ENCODE measurements at places on chromosomes 6 and 20.
A peak's percentile ranks its signal among the peaks of the same experiment; 100 is the strongest.

DNA sequence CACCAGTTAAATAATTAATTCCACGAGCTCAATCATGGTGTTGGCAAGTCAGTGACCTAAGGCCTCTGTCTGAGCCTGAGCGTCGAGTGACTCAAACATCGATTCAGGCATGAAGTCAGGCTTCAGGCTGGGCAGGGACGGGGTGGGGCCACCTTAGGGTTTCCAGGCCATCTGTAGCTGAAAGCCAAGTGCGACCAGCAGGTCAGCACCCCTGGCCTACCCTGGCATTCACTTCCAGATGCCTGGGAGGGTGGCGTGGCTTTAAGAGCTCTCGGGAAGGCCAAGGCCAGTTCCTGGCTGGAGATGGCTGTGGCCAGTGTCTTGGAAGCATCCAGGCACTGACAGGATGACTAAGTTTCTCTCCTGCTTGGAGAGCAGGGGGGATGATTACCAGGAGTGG, 113.4 kb downstream of the DACT2 start:
- DNase-seq: no peak

- no peak for DNase-seq
Observed at GRCh38 chr6:142943711-142944123, 1.3 kb downstream of the HIVEP2 start.

DNA sequence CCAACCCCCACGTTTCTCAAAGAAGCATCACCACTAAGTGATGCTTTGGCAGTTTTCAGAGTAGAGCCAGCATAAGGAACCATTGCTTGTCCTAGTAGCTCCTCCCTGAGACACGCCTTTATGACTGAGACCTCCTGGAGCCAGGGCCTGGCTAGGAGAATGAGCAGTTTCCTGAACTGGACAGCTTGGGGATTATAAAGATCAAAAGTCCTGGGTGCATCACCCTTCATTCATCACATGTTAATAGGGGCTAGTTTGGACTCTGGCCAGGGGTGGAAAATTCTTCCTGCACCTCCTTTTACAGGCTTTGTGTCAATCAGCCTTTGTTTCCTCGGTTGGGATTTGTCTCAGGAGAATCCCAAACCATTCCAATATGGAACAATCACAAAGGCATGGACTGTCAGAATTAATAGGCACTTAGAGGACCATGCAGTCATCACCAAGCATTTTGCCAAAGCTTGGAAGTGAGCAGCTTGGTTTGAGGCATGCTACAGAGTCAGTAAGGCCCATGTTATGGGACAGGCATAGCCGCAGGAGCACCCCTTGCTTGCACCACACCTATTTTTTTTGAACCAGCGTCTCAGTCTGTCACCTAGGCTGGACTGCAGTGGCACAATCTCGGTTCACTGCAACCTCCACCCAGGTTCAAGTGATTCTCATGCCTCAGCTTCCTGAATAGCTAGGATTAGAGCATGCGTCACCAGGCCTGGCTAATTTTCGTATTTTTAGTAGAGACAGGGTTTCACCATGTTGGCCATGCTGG, 64.9 kb upstream of the TGM3 start:
- no peak for DNase-seq

GRCh38 chr20:62201173-62202082, 18.6 kb downstream of the MTG2 start:
- no peak for DNase-seq

DNA sequence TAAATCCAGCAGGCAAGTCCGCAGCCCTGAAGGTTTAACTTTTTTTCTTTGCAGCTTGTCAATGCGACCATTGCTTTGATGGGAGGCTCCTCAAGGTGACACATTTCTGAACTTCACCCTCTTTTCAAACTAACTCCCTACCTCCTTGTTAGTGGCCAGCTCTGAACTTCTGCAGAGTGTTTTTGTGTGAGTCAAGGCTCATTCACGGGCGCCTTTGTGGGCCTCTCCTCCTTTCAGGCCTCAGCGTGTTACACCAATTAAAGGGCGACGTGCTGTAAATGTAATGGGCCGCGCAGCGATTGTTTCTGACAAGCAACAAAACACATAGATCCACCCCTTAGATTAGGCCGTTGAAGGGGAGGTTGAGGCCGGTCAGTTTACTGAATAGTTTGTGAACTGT, 45.5 kb upstream of the NR2E1 start:
- DNase-seq: no peak

DNA sequence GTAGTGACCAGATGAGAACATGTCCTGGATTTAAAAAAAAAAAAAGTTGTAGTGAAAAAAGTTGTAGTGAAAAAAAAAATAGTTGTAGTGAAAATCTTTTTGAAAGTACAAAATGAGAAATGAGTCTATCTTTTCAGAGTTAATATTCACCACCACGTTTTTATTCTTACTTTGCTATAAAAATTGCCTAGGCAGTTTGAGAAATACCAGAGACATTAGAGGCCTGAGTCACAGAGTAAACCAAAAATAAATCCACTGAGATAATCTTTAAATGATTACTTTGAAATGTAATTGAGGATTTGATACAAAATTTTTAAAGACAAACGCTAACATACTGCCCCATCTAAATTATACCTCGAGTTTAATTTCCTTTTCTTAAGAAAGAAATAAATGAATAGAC, 101.2 kb upstream of the TIAM2 start:
- no peak for DNase-seq

DNA sequence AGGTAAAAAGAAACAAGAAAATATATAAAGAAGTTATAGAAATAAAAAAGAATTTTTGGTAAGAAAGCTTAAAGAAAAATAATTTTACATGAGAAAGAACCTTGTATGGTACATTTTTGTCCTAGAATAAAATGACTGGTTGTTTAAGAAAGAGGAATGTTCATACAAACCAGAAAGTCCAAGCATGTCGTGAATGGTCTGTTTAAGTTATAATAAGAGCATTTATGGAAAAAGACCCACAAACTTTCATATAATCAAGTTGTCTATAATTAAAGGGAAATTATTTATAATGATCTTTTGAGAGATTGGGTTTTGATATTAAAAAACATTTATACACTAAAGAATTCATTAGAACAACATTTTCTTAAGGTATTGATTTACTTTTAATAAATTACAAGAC, 27.8 kb upstream of the FAM110A start:
- no peak for DNase-seq

- DNase-seq: no peak
Observed at GRCh38 chr6:46273911-46274310, 103.1 kb upstream of the ENPP5 start.

GRCh38 chr6:167746975-167747374, 79.7 kb upstream of the AFDN start:
- no peak for DNase-seq

- no peak for DNase-seq
Observed at GRCh38 chr6:154510144-154510905, at the start of gene CNKSR3. Gene CNKSR3, minus strand, starts transcription at chr6:154510685. Its CDS starts 571 bp downstream, at chr6:154510114.

DNA sequence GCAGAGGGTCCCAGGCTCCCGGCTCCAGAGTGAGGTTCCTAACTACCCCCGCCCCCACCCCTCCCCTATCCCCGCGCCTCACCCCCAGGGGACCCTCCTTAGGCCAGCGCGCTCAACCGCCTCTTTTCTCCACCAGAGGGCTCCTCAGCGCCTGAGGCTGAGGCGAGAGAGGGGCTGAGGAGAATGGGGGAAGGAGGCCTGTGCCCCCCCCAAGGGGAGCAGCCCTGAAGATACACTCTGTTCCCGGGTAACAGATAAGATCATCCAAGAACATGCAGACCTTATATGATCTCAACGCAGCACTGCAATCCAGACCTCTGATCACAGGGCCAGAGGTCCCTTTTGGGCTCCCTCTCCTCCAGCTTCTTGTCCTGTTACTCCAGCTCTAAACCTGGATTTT, 43.3 kb upstream of the MRPS10 start:
- DNase-seq: no peak

DNA sequence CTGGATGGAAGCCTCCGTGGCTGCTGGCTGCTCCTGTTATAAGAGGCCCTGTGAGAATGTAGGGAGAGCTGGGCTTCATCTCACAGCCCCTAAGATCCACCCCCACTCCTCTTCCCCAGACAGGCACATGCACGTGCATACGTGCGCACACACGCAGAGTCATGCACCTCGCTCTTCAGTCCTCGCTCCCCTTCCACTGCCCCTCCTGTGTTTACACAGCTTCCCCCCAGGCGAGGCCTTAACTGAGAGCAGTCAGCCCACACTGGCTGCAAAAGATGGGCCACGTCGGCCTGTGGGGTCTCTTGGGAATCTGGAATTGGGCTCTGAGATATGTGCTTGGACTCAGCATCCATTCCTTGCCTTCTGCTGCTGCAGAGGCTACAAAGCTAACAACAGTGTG, 35.2 kb upstream of the MLN start:
- DNase-seq: no peak

DNA sequence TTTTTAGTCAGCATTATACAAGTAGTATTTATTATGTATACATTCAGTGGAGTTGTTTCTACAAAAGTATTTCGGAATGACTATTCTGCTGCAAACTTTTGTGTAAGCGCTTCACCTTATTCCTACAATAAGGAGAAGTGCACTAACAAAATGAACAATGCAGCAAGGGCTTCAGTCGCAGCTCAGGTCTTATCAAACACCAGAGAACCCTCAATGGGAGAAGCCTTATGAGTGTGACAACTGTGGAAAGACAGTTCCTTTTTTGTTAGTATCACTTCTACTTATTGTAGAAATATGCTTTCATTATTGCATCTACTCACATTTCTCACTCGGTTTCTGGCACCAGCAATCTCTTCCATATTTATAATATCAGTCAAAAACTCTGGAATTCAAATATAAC, 18.8 kb downstream of the ZKSCAN3 start:
- DNase-seq: no peak

DNA sequence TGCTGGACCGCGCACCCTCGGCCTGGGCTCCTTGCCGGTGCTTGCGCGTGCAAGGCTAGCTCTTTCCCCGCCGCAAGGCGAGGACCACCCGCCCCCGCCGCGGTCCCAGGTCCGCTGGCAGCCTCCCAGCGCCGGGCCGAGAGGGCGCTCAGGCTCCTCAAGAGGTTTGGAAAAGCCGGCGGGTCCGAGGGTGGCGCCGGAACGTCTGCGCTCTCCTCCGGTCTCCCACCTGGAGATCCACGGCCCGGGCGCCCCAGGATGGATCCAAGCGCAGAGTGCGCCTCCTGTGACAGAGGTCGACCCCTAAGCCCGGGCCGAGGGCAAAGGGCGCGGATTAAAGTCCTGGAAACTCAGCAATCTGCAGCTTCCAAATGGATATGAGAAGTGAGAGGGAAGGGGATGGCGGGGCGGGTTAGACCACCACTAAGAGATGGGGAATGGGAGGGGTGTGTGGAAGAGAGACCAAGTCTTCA, 575 bp upstream of the MICAL1 start:
- no peak for DNase-seq

DNA sequence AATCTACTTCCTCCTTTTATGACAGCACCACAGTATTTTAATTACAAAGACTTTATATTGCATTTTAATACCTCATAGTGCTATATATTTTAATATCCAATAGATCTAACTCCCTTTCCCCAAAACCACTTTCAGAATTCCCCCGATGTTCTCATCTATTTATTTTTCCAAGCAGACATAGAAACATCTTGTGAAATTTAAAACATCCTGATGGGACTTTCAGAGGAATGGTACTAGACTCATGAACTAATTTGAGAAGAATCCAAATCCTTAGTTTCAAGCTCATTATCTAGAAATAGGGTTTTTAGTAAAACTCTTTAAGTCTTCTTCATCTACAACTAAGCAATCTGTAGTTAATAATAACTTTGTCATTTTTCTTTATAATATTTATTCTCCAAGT, 97.0 kb downstream of the TRERF1 start:
- no peak for DNase-seq

- DNase-seq: no peak
Observed at GRCh38 chr6:99350573-99350972, 1.1 kb upstream of the FAXC start.

DNA sequence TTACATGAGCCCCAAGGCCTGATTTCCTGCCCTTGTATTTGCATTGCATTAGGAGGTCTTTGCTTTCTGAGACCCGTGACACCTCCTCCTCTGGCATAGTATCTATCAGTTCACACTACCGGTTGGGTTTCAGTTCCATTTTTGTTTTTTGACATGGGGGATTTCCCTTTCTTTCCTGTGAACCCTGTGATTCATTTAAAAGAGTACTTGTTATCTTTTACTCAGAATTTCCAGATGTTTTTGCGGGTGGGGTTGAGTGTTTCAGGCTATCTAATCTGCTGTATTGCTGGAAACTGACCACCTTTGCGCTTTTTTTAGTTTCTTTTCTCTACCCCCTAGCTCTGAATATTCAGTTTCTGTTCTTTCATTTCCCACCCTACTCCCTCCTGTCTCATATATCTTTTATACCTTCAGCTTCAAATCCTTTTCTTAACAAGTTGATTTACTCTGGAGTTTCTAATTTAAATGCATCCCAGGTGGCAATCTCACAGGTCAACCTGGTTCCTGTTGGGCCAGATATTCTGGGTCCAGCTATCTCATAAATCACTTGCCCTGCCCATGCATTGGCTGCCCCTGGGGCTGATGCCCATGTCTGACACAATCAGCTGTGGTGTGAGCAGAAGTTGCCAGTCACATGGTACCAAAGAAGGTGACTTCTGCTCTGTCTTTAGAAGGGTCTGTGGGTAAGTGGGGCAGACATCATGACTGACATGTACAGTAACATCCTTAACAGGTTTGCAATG, 14.3 kb upstream of the NCOA3 start:
- peak; percentile 92 for DNase-seq

GRCh38 chr20:24102290-24102689, 113.7 kb upstream of the GGTLC1 start:
- DNase-seq: peak; percentile 33

DNA sequence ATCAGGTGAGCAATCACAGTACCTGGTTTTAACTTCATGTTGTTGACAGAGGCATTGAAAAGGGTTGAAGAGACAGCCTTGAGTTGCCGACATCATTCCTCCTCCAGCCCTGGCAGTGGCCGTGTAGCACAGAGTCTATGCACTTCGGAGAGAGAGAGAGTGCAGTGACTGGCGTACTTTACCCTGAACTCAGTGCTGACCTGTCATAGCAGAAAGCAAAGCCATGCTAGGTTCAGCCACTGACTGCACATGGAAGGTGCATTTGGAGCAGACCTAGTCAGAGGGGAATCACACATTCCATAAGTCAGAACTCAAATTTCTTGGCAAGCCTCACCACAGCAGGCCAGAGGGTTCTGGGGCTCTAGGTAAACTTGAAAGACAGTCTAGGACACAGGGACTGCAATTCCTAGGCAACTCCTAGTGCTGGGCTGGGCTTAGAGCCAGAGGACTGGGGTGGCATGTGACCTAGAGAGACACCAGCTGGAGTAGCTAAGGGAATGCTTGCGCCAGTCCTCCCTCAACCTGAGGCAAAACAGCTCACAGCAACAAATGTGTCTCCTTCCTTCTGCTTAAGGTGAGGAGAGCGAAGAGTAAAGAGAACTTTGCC, 69.1 kb downstream of the ELOVL4 start:
- no peak for DNase-seq

Measured in T-helper 1 cell (primary cell).